ENCODE measurements at places on chromosomes 12 and 14.

DNA sequence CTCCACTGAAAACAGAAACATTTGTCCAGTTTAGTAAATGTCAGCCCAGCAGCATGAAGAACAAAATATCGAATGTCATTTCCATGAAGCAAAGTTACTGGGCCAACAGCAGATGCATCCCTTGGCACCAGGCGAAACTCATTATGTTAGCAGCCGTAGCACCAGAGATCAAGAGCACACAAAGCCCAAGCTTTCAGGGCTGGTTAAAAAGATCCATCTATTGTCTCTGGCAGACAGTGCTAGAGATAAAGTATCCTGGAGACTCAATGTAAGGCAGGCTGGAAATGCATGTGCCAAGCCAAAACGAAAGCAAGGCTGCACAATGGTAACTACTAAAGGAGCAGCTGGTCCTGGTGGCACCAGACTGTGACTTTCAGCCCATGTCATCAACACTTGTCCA is 120.3 kb upstream of the PLEKHG7 start:
- DNase-seq: no peak

DNA sequence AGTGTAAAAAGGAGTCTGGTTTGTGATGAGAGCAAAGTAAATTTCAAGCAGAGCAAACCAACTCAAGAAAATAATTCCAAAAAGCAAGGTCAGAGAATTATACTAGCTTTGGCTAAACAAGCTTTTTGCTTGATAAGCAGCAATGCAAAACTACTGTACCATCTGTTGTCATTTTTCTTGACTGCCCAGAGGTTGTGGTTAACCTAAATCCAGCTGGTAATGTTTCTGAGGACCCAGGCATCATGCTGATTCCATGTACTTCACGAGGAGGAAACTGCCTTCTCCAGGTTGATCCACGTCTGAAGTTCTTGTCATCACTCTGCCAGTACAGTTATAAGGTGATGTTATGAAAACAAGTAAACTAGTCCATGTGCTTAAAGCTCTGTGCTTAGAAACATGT is 185.2 kb downstream of the ACSS3 start:
- DNase-seq: no peak

- DNase-seq: no peak
Measured at GRCh38 chr12:29510591-29511185, 13.2 kb upstream of the OVCH1 start.

DNA sequence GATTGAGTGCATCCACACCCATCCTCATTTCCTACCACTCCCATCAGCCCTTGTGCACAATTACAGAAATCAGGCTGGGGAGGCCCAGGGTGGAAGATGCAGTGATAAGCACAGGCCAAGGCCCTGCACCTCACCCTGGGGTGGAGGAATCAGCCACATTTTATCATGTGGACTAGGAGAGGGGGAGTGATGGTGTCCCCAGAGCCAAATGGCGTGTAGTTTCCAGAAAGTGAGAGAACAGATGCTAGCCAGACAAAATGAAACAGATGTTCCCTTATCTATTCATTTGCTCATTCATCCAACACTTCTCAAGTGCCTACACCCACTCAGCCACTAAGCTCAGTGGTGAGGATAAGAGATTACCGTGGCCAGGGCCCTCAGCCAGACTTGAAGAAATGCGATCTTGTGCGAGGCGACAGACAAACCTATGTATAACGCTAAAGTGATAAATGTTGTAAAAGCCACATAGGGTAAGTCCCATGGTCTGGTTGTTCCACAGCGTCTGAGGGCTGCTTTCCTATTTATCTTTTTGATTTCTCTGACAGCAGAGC is 93.6 kb downstream of the STAB2 start:
- no peak for DNase-seq

GRCh38 chr14:92698393-92698792 is 50.0 kb downstream of the LGMN start:
- DNase-seq: no peak

Data from glutamatergic neuron (in vitro differentiated cells).